Progenitor cell of endocrine pancreas (in vitro differentiated cells): ENCODE measurements at places on chromosomes 6 and 20.

- no peak for DNase-seq
These were observed 72.3 kb downstream of the SNX5 start for GRCh38 chr20:17896193-17896723.

- DNase-seq = no peak
These were observed 75.9 kb downstream of the GFOD1 start for GRCh38 chr6:13411484-13411883.

- DNase-seq = no peak
These were observed 953.7 kb downstream of the TFAP2A start for GRCh38 chr6:9461188-9461587.

- DNase-seq = no peak
These were observed 20.5 kb upstream of the LMBRD1 start for GRCh38 chr6:69817358-69817757.

DNA sequence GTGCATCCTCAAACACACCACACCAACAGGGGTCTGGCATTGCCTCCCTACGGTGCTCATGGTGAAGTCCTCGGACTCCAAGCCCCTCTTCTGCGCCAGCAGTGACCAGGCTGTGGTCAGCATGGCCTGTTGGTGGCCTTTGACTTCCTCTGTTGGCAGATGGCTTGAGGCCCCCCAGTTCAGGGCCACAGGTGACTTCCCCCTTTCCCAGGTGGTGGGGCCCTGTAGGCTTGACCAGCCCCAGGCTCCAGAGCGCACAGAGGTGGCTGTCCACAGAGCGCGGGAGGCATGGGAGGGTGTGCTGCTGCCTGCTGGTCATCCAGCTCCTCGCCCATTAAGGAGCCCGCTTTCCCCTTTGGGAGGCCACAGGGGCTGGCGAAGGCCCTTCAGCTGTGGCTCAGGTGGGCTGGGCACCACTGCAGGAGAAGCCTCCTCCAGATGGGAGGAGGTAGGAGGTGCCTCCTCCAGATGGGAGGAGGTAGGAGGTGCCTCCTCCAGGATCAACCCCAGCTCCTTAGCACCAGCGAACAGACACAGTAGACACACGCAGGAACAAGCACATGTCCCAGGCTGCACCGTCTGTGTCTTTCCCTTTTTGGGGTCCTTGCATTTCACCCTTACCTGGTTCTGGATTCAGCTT is 52.1 kb upstream of the BHLHE23 start:
- no peak for DNase-seq

GRCh38 chr6:14550822-14551221 is 433.2 kb downstream of the CD83 start:
- DNase-seq = no peak

- DNase-seq = no peak
These were observed 57.5 kb downstream of the CEBPB start for GRCh38 chr20:50248104-50248641.

- DNase-seq = no peak
These were observed 74.5 kb upstream of the ZNF184 start for GRCh38 chr6:27547157-27548075.

DNA sequence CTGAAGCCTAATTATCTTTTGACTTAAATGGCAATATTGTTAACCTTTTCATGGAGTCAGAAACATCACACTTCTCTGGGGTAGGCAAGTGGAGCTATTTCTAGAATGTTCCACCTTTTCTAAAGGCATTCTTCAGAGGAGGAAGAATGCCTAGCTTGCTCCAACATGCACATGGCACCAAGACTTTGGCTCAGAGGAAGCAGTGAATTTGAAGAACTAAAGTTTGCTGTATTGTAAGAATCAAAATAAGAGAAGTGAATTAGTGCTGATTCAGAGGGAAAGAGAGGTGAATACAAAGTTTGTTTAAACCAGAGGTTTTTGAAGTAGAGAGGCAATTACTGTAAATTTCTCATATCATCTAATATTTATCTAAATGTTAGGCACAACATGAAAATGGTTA is 92.2 kb downstream of the SOBP start:
- DNase-seq = no peak

DNA sequence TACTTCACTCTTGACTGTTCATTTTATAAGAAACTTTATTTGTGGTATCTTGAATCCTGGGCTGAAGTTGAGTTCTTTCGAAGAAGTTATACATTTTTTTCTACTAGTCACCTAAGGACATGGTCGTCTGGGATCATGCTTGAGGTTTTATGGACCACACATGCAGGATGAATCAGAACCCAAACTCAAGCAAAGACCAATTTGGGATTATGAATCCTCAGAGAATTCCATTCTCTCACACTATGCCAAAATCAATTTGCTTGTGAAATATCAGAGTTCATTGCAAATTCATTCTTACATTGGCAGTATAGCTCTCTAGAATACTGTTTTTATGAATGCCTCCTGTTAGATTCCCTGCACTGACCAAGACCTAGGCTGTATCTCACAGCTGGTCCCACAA is 114.3 kb upstream of the HDAC2 start:
- DNase-seq = no peak

DNA sequence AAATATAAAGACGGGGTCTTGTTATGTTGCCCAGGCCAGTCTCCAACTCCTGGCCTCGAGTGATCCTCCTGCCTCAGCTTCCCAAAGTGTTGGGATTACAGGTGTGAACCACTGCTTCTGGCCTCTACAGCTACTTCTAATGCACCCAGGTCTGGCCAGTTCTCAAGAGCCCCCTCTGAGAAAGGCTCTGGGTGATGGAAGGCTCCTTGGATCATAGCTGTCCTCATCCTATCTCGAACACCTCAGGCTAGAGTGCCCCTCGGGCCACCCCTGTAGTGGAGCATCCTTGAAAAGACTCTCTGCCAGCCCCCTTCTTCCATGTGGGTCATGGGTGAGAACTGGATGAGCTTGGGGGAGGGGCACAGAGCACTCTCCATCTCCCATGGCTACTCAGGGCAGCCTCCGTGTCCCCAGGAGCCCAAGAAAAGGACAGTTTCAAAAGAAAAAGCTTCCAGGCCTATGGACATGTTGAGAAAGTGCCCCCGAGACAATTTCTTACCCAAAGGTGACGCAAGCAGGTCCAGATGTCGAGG is 714 bp upstream of the MYLK2 start:
- DNase-seq = no peak

- DNase-seq = no peak
These were observed 4.0 kb downstream of the HUS1B start for GRCh38 chr6:652865-653264.

DNA sequence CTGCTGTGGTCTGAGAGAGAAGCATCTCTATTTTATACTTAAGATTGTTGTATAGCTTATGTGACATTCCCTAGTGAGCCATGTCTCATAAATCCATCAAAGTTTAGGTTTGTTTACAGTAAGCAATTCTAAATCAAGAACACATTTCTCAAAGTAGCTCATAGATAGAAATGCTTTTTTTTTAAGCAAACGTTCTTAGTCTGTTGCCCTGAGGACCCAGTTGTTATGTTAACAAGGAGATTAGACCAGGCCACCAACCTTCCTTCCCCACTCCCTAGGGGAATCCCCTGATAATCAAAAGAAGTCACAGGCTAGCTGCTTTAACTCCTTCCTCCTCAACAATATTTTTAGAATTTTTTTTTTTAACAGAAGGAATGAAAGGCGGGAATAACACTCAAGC is 169.0 kb downstream of the FUT9 start:
- DNase-seq = no peak

DNA sequence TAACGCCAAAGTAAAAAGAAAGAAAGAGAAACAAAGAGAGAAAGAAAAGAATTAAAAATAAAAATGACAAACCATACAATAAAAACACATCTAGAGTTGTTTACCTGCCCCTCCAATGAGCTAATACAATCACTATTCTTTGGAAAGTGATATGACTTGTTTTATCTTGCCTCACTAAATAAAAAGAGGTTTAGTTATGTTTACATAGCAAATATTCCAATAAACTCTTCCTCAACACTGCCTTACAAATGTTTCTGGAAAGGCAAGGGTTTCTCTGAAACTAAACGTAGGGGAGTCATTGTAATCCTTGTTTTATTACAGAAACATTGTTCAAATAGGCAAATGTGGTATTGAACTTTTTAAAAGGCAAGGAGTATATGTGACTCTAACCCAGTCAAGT is 396.2 kb downstream of the EPM2A start:
- no peak for DNase-seq

DNA sequence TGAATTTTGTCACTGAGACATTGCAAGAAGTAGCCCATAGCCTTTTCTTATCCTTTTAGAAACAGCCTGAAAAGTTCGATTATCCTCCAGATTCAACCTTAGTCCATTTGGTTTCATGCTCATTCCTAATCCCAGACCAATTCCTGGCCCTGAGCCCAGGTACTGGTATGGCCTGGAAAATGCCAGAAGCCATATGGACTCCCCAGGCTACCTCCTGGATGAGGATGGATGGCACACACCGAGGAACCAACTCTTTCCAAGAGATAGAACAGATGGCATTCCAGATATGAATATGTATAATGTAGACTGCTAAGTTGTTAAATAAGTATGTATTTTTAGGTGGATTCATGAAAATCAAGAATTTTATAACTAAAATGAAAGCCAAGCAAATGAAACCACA is 51.6 kb upstream of the SNAP25 start:
- DNase-seq = no peak

- DNase-seq = no peak
These were observed 182.5 kb downstream of the OTOR start for GRCh38 chr20:16930656-16931055.

GRCh38 chr6:71929047-71929446 is 42.7 kb downstream of the RIMS1 start:
- no peak for DNase-seq

DNA sequence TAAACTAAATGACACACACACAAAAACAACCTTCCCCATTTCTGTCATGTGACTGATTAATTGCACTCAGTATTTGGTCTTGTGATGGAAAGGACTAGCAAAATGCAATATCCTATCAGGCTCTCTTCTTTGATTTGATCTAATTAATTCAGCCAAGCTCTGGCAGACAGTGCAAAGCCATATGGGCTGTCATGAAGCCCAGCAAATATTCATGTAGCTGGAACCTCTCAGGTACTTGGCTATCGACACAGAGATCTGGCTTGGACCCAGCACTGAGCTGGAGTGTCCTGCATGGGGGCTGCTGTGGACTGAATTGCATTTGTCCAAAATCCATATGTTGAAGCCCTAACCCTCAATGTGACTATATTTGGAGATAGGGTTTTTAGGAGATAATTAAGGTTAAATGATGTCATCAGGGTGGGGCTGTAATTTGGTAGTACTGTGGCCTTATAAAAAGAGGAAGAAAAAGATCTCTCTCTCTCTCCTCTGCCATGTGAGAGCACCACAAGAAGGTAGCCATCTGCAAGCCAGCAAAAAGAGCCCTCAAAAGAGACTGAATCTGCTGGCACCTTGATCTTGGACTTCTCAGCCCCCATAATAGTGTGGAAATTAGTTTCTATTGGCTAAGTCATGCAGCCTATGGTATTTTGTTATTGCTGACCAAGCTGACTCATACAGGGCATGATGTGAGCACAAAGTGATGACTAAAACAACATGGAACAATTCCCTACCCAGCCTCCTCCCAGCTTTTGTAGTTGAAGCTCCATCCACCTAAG is 77.1 kb downstream of the STMND1 start:
- DNase-seq = no peak

GRCh38 chr20:32920066-32920465 is 61.3 kb downstream of the EFCAB8 start:
- no peak for DNase-seq

DNA sequence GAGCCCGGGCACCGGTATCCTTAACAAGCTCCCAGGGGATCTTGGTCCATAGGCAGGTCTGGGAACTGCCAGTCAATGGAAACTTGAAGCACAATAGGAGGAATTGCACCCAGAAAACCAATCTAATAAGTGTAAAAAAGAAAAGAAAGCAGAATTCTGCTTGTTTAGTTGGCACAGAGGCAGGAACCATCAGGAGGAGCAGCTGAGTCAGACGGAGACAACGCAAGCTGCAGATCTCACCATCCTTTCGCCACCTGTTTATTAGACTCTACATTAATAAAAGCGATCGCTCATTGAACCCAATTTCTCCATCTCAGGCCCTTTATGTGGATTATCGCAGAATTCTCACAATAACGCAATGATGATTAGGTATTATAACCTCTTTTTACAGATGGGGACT is 9.8 kb downstream of the ZFP64 start:
- DNase-seq = no peak

GRCh38 chr20:6765469-6766058 is 1.9 kb upstream of the BMP2 start:
- no peak for DNase-seq

DNA sequence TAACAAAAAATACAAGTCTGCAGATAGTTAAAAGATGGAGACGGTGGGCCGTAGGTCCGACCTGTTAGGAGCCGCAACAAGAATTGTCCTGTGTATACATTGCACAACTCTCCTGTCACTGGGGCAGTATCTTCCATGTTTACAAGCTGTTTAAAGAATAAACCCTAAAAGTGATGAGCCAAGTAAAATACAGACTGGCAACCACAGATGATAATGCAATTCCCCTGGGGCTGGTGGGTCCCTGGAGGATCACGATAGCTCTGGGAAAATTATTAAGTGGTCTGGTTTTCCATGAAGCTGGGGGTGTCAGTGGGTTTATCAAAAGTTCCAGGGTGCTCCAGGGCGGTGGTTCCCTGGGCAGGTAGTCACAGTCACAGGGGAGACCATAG is 8.1 kb upstream of the FAM50B start:
- no peak for DNase-seq

DNA sequence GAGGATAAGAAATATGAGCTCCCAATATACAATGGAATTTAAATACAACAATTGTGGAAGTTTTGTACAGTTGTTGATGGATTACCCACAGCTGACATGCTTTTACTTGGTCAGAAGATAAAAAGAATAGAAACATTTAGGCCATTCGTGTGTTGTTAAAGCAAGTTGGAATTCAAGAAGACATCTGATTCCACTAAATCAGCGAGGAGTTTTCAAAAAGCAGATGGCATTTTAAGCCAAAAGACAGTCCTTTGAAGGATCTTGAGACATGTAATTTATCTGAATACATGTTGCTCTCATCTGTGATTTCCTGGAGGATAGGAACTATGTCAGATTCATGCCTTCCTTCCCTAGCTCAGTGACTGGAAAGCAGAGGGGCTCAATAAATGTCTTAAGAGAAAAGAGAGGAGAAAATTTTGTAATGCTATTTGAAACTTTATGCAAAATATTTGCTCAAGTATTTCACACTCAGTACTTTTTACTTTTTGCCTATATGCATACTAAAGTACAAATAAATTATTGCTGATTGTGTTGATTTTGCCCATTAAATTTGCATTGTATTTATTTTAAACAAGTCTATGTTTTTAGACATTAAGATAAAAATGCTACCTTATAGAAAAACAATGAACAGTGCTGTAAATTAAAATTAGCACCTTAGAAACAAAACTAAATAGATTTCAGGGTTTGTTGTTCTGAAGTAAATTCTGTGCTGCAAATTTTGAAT is 733.8 kb upstream of the FLRT3 start:
- DNase-seq = no peak
